ENCODE measurements at places on chromosomes 11 and 22.

GRCh38 chr11:72951888-72952287, 137.7 kb downstream of the ATG16L2 start:
- DNase-seq, result no peak

DNA sequence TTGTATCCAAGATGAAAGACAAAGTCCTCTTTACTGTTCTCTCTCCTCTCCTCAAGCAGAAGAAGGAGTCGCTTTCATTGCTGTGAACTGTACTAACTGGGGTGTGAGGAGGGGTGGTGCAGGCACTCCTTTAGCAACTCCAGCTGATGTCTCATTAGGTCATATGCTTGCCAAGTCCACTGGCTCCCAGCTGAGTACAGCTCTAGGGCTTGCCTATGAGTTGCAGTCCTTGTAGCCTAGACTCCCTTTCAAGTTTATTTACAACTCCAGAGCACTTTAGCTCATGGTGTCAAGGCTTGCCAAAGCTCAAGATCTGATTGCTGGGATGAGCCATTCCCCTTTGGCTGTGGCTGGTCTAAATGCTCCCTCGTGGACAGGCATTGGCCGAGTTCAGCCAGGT, 55.1 kb upstream of the PDGFD start:
- no peak for DNase-seq

DNA sequence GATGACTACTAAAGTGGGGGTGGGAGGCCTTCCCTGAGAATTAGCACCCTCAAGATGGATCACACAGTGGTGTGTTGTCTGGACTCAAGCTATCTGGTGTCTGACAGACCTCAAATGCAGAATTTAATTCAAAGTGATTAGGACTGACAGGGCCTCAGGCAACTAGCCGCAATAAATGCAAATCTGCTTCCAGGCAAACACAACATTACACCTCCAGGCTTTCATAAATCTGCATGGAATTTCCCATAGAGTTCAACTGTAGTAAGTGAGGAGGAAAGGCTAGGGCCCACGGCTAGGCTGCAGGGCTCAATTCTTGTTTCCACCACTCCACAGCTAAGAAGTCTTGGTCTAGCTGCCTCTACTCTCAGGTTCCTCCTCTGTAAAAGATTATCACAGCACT, 331.4 kb downstream of the LARGE1 start:
- no peak for DNase-seq

DNA sequence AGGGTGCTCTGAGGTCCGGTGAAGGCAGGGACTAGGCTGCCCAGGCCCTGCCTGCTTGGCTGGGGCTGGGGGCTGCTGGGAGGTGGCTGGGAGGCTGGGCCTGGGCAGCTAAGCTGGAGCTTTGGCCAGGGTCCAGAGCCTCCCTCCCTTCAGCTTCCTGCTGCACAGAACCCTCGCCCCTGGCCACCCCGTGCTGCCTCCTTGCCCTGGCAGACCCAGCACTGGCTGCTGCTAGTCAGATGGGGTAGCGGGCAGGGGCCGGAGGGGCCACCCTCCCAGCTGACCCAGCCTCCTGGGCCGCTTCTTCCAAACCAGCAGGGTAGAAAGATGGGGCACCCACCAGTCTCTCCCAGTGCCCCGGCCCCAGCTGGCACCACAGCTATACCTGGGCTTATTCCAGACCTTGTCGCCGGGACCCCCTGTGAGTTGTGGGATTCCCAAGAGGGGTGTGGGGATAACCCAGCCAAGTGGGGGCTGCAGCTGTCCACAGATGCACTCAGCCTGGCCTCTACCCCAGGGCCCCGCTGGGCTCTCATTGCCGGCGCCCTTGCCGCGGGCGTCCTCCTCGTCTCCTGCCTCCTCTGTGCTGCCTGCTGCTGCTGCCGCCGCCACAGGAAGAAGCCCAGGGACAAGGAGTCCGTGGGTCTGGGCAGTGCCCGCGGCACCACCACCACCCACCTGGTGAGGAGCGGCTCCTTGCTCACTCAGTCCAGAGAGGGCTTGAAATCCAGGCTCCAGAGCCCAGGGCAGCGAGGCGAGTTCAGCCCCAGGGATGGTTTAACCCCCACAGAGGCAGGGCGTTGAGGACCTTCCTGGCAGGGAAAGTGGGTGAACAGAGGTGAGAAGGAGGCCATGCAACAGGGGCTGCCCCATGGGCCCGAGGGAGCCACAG, at the start of gene SYT8:
TSS of gene SYT8 (plus strand) at position 212 of the 892 bp plus-strand sequence. CDS start at position 328, 116 bp downstream.
- no peak for DNase-seq

DNA sequence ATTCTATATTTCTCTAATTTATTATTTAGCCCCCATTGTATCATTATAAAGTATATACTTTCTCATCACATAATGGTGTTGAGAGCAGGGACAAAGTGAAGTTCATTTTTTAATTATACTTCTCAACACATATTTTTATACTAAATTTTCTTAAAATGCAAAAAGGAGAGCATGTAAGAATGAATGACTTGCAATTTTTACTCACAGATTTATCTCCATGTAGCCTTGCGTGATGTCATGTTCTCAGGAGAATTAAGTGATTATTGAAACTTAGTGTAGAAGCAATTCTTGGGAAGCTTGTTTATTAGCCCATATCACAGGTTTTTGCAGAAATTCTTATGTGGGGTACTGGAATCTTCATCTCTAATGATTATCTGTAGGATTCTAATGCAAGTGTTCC, 682 bp upstream of the OR5M11 start:
- DNase-seq, result no peak

DNA sequence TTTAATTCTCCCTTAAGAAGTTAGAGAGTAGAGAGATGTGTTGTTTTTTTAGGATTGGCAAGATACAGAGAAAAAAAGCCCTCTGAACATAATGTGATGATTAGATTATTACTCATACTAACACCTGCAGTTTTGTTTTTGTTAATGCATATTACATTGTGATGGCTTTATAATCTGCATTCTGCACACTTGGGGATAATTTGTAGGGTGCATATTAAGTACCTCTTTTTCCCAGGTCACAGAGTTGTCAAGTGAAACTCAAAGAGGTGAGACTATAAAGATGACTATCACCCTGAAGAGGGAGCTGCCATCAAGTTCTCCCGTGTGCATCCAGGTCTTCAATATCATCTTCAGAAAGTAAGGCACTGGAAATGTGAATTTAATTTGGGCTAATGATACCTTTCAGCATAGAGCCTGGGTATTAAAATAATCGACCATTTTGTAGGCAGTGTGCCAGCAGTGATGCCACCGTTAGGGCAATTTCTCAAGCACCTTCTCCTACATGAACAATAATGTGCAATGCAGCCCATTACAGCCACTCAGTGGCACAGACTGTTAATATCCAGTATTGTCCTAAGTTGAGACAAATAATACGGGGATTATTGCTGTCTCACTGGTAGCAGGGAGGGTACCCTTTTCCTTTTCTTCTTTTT, 16.2 kb downstream of the PIWIL4 start:
- no peak for DNase-seq

DNA sequence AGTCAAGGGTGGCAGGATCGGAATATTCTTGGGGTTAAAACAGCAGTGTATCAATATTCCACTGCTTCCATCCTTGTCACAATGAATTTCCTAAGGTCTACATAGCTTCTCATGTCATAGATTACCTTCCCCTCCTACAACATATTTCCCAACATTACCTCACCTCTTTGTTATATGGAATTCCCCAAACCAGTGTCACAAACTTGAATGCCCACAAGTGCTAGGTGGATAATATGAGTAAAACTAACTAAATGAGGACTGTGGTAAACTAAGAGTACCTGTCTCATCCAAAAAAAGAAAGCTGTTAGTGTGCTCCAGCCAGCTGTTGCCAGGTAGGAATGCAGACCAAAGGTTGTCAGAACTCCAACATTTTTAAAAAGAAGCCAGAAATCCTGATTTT, 17.0 kb upstream of the NUCB2 start:
- DNase-seq, result no peak

DNA sequence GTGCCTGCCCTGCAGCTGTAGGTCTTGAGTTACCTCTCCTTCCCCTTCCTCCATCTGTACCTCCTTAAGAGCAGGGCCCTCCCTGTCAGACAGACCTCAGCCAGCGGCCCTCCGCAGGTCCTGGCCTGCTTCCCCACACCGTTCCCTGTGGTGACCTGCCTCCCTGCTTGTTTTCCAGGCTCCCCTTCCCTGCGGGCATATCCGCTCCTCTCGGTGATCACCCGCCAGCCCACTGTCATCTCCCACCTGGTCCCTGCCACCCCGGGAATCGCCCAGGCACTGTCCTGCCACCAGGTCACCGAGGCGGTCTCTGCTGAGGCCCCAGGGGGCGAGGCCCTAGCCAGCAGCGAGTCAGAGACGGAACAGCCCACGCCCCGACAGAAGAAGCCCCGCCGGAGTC, 60.9 kb downstream of the BARX2 start:
- DNase-seq, result no peak

GRCh38 chr22:23769321-23769965, 1.7 kb upstream of the CHCHD10 start:
- no peak for DNase-seq

- DNase-seq, result no peak
Observed at GRCh38 chr22:22798232-22798616, 89.4 kb upstream of the IGLL5 start.

DNA sequence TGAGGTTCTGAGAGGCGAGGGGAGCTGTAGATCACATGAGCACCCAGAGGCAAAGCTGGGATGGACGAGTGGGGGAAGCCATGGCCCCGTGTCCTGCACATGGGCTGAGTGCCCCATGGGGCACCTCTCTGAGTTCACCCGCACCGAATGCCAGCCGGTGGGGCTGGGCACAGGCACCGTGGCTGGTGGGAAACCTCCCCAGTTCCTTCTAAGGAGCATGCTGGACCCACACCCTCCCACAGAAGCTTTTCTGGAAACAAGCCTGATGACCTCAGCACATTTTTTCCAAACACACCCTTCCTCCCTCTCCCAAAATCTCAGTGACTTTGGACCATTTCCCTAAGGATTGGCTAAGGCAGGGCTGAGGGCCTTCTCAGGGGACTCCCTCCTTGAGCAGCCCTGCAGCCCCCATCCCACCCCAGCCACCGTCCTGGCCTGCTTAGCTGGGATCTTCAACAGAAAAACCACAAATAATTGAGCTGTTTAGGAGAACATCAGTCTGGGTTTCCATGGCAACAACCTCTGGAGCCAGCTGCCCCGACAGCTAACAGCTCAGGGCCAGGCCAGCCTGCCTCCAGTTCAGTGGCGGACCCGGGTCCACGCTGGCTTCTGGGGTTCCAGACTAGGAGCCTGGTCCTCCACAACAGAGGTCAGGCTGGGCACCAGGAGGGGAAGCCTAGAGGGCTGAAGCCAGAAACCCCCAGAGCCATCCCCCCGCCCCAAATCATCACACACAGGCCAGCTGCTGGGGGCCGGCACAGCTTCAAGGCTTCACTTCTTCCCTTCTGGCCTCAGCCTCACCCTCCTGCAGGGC, 18.1 kb upstream of the LINC01488 start:
- no peak for DNase-seq

All from mesothelial cell of epicardium (in vitro differentiated cells).